ENCODE measurements at places on chromosomes 12 and 14.

GRCh38 chr12:54821676-54822075 is 32.6 kb upstream of the MUCL1 start:
- no peak for DNase-seq

DNA sequence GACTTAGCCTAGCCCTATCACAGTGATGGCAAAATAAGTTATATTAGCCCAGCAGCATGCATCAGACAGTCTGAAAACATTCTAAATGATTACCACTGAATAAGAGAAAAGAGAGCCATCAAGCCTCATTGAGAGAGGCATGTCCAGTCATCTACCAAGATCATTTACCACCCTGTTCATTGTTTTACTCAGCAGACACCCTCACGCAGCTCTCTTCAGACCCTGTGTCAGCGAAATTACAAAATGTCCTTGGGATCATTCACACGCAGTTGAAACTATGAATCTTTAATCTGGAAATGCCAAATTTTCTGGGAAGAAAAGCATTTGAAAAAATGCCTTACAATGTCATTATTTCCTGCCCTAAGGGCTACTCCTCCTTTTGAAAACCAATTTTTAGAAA is 89.5 kb downstream of the PTPRO start:
- no peak for DNase-seq

DNA sequence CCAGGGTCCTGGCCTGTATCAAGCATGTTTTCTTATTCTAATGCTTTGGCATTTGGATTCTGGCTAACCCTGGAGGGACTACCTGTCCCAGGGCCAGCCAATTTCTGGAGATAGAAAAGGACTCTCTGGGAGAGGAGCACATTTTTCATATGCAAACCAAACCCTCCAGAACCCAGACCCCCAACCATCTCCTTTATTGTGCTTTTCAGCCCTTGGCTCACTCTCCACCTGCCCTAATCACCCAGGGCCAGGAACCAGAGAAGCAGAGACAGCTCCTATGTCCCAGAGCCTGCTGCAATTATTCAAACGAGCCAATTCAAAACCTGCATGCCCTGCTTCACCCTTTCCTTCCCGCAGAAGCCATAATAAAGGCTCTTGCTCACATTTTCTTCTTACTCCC is 23.8 kb downstream of the HSPB8 start:
- DNase-seq = no peak

DNA sequence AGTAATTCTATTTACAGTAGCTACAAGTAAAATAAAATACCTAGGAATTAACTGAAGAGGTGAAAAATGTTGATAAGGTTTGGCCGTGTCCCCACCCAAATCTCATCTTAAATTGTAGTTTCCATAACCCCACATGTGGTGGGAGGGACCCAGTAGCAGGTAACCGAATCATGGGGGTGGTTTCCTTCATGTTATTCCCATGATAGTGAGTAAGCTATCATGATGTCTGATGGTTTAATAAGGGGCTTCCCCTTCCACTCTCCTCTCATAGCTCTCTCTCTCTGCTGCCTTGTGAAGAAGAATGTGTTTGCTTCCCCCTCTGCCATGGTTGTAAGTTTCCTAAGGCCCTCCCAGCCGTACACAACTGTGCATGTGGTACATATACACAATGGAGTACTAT is 1170.7 kb downstream of the BCL11B start:
- no peak for DNase-seq

DNA sequence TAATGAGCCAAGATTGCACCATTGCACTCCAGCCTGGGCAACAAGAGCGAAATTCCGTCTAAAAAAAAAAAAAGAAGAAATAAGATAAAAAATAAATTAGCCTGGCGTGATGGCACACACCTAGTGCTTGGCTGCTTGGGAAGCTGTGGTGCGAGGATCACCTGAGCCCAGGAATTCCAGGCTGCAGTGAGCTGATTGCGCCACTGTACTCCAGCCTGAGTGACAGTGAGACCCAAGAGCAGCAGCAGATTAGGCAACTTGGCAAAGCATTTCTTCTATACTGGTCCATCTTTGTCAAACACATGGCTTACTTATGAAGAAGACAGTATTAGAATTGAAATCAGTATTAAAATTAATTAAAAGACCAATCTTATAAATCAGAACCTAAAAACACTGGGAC is 6.3 kb downstream of the GON7 start:
- DNase-seq = no peak

- no peak for DNase-seq
These were observed 301.5 kb upstream of the ATP2B1 start for GRCh38 chr12:90010089-90010488.

GRCh38 chr12:47551426-47551851 is 154.4 kb downstream of the RPAP3 start:
- no peak for DNase-seq

GRCh38 chr12:644818-645552 is 18.3 kb downstream of the NINJ2 start:
- no peak for DNase-seq

DNA sequence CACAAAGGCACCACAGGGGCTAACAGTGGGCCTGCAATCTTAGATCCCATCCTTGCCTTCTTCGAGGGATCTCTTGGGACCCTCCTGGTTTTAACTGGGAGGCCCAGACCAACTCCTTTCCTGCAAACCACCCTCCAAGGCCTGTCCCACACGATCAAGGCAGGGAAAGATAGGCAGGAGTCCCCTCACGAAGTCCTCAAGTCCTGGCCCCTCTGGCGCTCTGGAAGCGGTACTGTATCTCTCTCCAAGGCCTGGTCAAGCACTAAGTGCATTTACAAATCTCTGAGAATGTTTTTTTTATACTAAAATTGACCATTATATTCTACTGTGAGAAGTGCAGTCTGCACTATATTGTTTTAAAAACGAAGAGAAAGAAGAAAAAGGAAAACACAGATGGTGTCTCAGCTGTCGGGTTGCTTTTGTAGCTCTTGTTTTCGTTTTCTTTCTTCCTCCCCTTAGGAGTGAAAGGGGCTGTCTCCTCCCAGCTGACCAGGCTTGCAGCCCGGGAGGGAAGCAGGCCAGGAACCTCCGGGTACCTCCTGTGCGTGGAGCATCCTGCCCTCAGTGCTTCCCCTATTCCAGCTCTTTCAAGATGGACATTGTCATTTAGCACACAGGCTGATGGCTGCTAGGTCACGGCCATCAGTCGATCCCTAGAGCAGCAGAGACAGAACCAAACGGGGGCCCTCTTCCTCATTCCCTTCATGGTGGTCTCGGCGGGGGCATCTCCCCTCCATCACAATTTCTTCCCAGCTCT is 56.7 kb downstream of the FAM222A start:
- DNase-seq = no peak

DNA sequence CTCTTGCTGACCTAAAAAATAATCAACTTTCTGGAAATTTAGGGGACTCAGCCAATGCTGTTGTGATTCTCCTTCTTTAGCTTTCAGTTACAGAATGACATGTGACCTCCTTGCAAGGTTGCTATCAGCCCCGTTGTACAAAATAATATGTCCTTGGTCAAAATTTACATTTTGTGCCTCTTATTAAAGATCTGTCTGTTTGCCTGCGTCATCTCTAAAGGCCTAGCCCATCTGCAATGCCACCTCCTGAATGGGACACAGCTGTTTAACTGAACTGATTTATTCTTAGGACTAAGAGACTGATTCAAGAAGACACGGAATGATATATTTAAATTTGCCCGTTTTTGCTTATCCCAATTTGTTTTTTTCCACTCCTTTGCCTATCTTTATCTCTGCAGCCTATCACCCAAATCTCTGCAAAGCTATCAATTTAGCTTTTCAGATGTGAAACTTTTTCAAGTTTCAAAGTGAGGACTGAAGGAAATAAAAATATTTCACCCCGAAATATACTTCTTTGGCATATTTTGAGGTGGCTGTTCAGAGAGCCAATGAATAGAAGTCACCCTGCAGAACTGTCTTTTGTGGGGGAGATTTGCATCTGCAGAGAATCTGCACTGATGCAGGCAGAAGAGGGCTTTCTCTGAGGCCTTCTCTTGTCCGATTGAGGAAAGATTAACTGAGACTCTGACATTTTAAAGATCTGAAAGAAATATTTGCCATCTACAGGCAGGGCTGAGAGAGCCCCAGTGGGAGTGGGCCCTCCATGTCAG is 126.0 kb downstream of the VEZT start:
- DNase-seq = no peak

DNA sequence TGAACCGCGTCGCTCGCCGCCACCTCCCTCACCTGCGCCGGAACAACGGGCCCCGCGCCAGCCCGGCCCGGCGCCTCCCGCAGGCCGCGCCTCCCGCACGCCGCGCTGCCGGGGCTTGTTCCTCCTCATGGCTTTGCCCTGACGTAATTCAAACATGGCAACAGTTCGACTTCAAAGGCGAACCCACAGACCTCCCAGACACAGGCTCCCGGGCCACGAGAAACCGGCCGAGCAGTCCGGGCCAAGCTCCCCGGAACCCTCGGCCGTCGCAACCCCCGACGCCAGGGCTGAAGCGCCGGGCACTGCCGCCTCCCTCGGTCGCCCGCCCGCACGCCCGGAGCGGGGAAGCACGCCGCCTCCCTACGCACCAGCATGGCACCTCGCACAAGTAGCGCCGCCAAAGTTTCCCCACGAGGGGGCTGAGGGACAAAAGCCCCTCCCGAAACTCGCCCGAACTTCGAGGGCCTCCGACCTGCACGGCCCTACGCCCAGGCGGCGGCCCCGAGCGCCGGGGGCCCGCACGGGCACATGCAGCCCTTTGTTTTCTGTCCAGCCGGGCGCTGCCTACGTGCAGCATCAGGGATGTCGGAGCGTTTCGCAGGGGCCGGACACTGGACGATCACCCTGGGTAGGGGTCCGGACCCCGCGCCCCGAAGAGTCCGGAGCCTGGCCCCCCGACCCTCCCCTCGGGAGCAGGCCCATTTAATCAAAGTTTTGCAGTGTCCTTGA is 1.7 kb downstream of the SINHCAF start:
- DNase-seq = peak; percentile 84

- no peak for DNase-seq
These were observed 49.1 kb downstream of the BTG1 start for GRCh38 chr12:92096346-92097136.

GRCh38 chr14:58662018-58662417 is 24.3 kb downstream of the DACT1 start:
- DNase-seq = peak; percentile 38

DNA sequence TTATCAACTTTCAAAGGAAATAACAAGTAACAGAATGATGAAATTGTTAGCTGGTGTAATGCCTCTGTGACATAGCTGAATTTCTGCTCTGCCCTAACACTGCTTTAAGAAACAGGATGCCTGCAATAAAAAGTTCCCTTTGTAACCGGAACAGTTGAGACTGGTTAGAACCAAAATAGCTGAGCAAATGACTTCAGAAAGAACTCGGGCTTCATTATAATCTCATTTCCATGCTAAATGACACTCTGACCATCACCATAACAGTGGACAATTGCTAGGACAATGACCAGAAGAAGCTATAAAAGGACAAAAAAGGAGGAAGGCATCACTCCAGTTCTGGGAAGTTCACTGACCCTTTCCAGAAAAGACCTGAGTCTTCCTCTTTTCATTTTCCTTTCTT is 23.5 kb upstream of the PYGL start:
- DNase-seq = no peak

- DNase-seq = no peak
These were observed 49.1 kb downstream of the CYP46A1 start for GRCh38 chr14:99733211-99733539.

DNA sequence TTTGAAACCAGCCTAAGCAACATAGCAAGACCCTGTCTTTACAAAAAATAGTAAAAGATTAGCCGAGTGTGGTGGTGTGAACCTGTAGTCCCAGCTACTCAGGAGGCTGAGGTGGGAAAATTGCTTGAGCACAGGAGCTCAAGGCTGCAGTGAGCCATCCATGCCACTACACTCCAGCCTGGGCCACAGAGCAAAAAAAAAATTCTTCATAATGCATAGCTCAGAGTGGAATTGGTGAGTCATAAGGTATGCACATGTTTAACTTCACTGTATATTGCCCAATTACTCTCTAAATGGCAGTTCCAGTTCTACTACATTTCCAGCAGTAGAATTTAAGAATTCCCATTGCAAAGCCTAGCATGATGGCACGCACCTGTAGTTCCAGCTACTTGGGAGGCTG is 26.8 kb upstream of the CLIP1 start:
- no peak for DNase-seq

DNA sequence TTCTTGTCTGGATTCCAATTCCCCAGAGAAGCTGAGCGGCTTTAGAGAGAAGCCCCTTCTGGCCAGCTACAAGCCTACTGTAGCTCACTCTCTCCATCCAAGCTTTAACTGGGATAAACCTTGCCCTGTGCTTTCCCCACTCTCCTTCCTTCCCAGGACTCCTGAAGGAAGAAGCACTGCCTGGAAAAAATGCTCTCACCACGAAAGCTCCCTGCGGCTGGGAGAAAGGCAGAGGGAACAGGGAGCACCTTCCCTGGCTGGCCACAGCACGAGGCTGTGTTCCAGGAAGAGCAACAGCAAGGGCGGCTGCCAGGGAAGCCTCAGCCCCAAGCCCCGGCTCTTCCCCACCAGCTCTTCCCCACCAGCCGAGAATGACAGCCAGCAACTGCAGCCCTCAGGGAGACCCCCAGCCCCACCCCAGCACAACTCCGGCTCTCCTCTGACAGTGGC is 40.8 kb upstream of the PNMA1 start:
- DNase-seq = no peak

- no peak for DNase-seq
These were observed 907 bp upstream of the EFS start for GRCh38 chr14:23365732-23366425.

DNA sequence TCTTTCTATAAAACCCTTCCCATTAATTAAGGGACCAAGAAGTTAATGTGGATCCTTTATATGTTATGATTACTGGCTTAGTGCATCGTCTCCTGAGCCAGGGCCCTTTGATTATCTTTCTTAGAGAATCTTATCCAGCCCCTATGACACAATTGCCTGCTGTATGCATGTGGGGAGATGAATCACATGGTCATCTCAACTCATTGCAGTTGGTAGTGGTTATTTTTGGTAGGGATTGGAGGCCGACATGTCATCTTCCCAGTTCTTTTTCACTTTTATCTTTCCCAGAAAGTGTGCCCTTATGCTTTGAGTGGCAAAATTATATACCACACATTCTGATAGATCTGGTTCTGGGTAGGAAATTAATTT is 26.0 kb downstream of the ZNF664 start:
- DNase-seq = no peak

DNA sequence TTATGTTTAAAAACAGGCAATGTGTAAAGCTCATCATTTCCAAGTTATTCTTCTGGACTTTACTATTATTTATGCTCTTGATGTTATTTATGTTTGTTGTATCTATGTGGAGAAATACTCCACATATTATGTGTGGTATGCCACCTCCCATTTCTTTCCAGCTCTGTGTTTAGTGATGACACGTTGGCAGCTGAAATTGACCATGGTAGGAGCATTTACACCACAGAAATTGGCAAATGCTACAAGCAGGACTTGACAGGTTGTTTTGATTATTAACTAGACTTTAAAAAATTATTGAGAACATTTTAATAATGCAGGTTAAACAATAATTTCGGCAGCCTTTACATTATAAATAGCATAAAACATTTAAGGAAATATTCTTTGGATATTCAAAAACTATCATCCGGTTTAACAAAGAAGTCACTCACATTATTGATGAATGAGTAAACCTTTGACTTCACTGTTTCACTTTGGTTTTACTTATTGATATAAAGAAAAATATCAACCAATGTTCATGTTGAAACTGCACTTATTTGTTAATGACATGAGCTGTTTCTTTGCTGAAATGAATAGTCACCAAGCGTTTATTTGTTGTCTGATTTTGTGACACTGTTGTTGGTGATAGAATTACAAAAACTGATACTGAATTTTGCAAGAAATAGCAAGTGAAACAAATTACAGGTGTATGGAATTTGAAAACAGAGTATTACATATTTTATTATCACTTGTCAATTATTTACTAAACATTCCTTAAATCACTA is 76.8 kb downstream of the HMGA2 start:
- no peak for DNase-seq

GRCh38 chr14:97747316-97747715 is 950.1 kb downstream of the VRK1 start:
- DNase-seq = no peak
